ENCODE measurements at places on chromosomes 11 and 22. TPM values are rescaled to one million over a fixed set of nuclear protein-coding genes. Genes with fewer than 3 reads are reported as not detected.
A peak's percentile ranks its signal among the peaks of the same experiment; 100 is the strongest.

DNA sequence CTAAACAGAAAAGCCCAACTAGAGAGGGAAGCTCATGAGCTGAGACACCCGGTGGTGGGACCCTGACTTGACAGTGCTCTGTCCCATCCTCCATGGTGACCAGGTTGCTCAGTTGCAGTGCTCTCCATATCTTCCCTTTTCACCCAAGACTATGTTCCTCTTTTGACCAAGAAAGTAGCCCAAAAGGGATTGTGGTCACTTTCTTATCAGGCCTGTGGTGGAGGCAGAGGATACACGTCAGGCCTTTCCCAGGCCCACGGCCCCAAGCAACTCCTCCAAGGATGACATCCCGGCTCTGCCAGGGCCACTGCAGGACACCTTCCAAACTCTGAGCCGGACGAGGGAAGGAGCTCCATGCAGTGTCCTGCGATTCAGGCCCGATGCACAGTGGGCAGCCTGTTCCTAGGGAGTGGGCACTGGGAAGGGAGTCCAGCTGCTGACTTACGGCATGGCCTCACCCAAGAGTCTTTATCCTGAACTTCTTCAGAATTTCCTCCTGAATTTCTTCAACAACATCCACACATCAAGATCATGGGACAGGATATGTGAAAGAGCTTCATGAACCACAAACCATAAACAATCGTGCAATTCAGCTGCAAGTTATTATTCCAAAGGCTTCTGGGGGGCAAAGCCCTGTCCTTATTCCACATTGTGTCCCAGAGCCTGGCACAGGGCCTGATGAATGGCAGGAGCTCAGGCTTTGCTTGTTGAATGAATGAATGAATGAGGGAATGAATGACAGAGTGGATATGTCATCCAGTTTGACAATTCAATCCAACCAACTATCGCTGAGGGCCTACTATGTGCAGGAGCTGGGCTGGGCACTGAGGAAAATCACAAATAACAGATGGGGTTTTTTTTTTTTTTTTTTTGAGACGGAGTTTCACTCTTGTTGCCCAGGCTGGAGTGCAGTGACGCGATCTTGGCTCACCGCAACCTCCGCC, 36.0 kb upstream of the MYH9 start:
- H3K4me3 ChIP-seq, result no peak overlapping the region
- peaks cover 28% of the 10 kb centered on the region for H3K4me1 ChIP-seq
- H3K27ac ChIP-seq, result no peak overlapping the region

DNA sequence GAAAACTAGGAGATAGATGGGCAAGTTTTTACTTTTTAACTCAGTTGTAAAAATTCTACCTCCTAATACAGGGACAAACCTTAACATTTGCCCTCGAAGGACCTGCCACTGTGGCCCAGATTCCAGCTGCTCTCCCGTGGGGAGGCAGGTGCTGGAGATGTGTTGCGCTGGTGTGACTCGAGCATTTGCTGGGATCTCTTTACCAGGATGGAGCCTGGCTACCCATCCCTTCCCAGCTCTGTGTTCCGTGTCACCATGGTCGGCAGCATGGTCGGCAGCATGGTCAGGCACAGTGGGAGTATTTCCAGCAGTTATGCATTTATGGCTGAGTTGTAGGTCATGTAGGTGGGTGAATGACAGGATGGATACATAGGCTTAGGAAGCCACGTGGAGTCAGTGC, 41.1 kb downstream of the OTOG start:
- H3K36me3 ChIP-seq, result no peaks in the 10 kb centered on the region
- no peaks in the 10 kb centered on the region for H3K27me3 ChIP-seq
- H3K4me3 ChIP-seq, result no peak overlapping the region
- no peaks in the 10 kb centered on the region for H3K4me1 ChIP-seq
- no peak for DNase-seq

DNA sequence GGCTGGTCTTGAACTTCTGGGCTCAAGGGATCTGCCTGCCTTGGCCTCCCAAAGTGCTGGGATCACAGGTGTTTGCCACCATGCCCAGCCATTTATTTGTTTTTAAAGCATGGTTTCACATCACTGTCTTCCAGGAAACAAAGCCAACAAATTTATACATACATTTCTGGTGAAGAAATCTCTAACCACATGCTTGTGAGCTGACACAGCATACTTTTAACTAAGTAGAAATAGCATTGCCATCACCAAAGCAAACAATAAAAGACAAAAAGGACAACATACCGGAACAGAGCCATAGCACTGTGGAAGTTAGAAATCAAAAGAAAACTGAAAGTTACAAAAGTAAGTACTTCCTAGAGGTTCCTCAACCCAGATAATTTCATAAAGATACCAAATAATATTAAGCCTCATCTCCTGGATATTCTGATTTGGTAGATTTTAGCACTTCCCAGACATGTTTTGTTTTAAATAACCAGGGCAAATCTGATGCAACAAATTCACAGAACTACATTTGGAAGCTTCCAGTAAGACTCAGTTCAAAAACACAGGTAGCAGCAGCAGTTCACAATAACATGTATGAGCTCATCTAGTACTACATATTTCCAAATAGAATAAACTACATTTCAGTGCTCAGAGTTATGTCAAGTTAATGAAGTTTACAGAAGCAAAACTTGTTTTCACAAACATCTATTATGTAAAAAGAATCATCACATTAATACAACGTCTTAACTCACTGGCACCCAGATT, 70.6 kb downstream of the RRAS2 start:
- H3K4me3 ChIP-seq, result no peak overlapping the region
- no peak for DNase-seq
- H3K27ac ChIP-seq, result no peak overlapping the region
- no peaks in the 10 kb centered on the region for H3K4me1 ChIP-seq
- H3K27me3 ChIP-seq, result no peaks in the 10 kb centered on the region

- no peaks in the 10 kb centered on the region for H3K36me3 ChIP-seq
- no peaks in the 10 kb centered on the region for H3K27me3 ChIP-seq
- no peak for DNase-seq
- H3K27ac ChIP-seq, result no peak overlapping the region
- no peaks in the 10 kb centered on the region for H3K4me1 ChIP-seq
Measured at GRCh38 chr11:124276081-124276480, 19.9 kb downstream of the OR8G5 start.

- no peaks in the 10 kb centered on the region for H3K27me3 ChIP-seq
- no peak overlapping the region for H3K4me3 ChIP-seq
- H3K27ac ChIP-seq, result no peak overlapping the region
- no peaks in the 10 kb centered on the region for H3K36me3 ChIP-seq
Measured at GRCh38 chr22:27518531-27519340, 282.8 kb downstream of the MN1 start.

GRCh38 chr11:34658071-34659015, 37.5 kb downstream of the EHF start:
- no peak overlapping the region for H3K27ac ChIP-seq
- H3K36me3 ChIP-seq, result no peaks in the 10 kb centered on the region
- no peaks in the 10 kb centered on the region for H3K27me3 ChIP-seq
- H3K4me3 ChIP-seq, result no peak overlapping the region
- DNase-seq, result no peak
- peaks cover 9% of the 10 kb centered on the region for H3K4me1 ChIP-seq

- DNase-seq, result peak; percentile 63
- no peaks in the 10 kb centered on the region for H3K27me3 ChIP-seq
- peaks cover 32% of the 10 kb centered on the region for H3K4me1 ChIP-seq
Measured at GRCh38 chr22:41939981-41940831, 6.7 kb downstream of the CENPM start.

- no peak for DNase-seq
- peaks cover 7% of the 10 kb centered on the region for H3K4me1 ChIP-seq
- no peaks in the 10 kb centered on the region for H3K36me3 ChIP-seq
- no peak overlapping the region for H3K4me3 ChIP-seq
Measured at GRCh38 chr22:37225481-37225880, 13.2 kb upstream of the SSTR3 start.

GRCh38 chr11:126501641-126502040, 146.2 kb downstream of the ST3GAL4 start:
- no peaks in the 10 kb centered on the region for H3K27me3 ChIP-seq
- no peak for DNase-seq
- no peaks in the 10 kb centered on the region for H3K4me1 ChIP-seq
- H3K27ac ChIP-seq, result no peak overlapping the region
- no peak overlapping the region for H3K4me3 ChIP-seq

DNA sequence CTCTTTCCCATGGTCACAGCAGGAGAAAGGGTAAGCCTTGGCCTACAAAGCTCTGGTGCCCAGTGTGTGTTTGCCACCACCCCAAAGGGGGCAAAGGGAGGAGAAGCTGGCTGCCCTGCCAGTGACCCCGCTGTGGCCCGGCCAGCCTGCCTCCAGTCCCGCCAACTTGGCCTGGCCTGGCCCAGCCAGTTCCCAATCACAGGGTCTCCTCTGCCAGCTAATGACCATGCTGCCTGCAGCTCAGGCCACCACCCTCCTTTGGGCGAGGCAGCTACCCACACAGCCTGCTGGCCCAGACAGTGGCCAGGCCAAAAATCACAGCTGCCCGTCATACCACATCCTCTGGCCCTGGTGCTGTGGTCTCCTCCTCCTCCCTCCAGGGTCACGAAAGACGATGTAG, 5.1 kb downstream of the GDPD5 start:
- H3K4me3 ChIP-seq, result no peak overlapping the region
- no peak for DNase-seq
- no peaks in the 10 kb centered on the region for H3K27me3 ChIP-seq
- H3K36me3 ChIP-seq, result no peaks in the 10 kb centered on the region
- peaks cover 22% of the 10 kb centered on the region for H3K4me1 ChIP-seq

DNA sequence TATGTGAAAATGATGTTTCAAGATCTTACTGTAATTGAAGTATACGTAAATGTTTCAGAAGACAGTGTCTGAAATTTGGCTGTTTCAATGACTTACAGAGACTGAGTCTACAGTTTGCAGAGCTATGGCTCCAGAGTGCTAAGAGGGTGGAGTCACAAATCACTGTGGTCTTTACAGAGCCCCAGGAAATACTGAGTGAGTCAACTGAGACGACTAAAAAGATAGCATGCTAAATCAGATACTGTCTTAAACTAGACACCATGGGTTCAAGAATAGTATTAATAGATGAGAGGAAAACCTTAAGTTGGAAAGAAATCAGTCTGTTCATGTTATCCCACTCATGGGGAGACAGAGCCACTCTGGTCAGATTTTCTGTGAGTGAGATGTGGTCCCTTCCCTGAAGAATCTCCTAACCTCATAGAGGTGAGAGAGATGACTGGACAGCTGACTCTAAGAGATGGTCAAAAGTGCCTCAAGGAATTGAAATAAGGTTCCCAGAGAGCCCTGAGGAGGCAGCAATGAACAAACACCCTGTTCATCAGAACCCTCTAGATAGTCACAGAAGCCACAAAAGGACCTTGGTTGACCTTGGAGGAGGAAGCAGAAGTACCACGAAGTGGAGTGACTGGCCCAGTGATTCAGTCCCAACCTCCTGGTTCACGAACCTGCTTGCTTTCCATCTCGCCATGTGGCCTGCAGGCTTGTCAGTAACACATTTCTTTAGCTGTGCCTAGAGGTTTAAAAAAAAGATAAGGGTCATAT, 30.2 kb downstream of the C11orf91 start:
- H3K36me3 ChIP-seq, result no peaks in the 10 kb centered on the region
- no peak overlapping the region for H3K4me3 ChIP-seq
- no peak for DNase-seq
- no peaks in the 10 kb centered on the region for H3K4me1 ChIP-seq

The GUCY1A2 gene
- total RNA-seq, result 7.2 TPM

The TMPRSS4 gene
- not detected for total RNA-seq

The TPH1 gene
- total RNA-seq, result 0.96 TPM

The ATF4 gene
- total RNA-seq, result 256 TPM

The NAA40 gene
- 15.4 TPM for total RNA-seq

The APOL3 gene
- 29.5 TPM for total RNA-seq

The TEAD1 gene
- total RNA-seq, result 99.8 TPM
